Gastrocnemius medialis (tissue), 4 donors: ENCODE measurements at places on chromosomes 2 and 18. TPM values are rescaled to one million over a fixed set of nuclear protein-coding genes. Genes with fewer than 3 reads are reported as not detected.

DNA sequence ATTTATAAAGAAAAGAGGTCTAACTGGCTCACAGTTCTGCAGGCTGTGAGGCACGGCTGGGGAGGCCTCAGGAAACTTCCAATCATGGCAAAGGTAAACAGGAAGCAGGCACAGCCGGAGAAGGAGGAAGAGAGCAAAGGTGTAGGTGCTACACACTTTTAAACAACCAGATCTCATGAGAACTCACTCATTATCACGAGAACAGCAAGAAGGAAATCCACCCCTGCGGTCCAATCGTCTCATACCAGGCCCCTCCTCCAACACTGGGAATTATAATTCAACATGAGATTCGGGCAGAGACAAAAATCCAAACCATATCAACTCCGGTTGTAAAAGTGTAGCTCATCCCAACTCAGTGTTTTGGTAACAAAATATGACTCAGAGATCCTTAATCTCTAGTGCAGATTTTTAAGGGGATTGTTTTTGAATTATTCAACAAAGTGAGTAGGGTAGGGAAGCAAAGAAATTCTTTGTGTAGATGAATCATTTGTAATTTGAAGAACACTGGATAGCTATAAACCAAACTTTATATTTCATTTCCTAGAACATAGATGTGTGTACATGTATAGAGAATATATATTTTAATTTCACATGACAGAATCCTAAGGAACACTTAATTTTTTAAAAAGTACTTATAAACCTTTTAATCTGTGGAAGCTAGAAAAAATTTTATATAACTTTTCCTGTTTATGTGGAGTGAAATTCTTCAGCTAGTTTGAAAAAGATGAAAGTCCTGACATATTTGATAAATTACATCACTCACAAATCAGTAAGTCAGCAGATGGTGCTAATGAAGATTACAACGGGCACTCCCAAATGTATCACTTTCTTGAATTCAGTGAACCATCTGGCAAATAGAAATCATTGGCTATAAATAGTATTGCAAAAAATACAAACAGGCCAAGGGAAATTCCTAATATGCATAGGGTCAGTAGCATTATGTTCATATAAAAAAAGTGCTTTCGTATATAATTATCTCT lies 130.1 kb downstream of the OLA1 start:
- H3K4me3 ChIP-seq = no peak overlapping the region
- H3K4me1 ChIP-seq = no peaks in the 10 kb centered on the region
- H3K36me3 ChIP-seq = no peaks in the 10 kb centered on the region
- H3K27me3 ChIP-seq = no peaks in the 10 kb centered on the region
- DNase-seq = no peak
- H3K27ac ChIP-seq = no peak overlapping the region

OTOF gene
- not detected for total RNA-seq

SNED1 gene
- total RNA-seq = 16.4 TPM

TCF7L1 gene
- 1.1 TPM for total RNA-seq

GRCh38 chr2:172578054-172578453 lies 22.2 kb downstream of the PDK1 start:
- DNase-seq = no peak
- H3K4me3 ChIP-seq = no peak overlapping the region
- no peaks in the 10 kb centered on the region for H3K4me1 ChIP-seq
- no peak overlapping the region for H3K27ac ChIP-seq

DNA sequence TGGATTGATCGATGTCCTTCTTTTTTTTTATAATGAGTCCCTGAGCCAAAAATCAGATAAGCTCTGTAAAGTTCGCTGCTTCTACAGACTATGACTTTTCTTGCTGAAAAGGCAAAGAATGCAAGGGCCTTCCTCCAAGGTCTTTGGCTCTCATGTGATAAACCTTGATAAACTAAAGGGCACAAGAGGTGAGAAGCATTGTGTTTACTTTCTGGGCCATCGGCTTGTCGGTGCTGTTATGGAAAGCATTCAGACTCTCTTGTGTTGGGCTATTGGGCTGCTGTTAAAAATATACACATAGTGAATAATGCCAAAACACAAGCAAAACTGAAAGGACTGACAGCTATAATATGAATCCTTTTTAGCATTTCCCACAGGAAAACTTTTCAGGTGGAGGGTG lies 472.4 kb upstream of the SPHKAP start:
- H3K27ac ChIP-seq = no peak overlapping the region
- no peaks in the 10 kb centered on the region for H3K36me3 ChIP-seq
- no peak overlapping the region for H3K4me3 ChIP-seq
- peaks cover 5% of the 10 kb centered on the region for H3K4me1 ChIP-seq
- no peak for DNase-seq
- H3K27me3 ChIP-seq = no peaks in the 10 kb centered on the region

DNA sequence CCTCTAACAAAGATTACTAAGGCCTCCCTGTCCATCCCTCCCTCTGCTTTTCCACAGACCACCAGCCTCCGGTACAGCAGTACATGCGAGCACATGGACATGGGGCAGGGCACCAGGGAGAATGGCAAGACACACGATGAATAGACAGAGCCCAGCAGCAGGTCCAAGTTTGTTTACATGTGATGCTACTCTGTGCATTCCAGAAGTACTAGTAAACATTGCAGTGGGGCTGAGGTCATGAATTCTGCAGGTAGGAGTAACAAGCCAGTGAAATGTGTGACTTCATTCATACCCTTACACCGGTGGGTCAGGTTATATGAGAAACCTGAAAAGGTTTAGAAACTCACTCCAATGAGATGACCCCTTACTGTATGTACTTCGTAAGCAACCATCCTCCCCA lies 205.7 kb downstream of the BCL11A start:
- H3K4me1 ChIP-seq = no peaks in the 10 kb centered on the region
- no peak overlapping the region for H3K4me3 ChIP-seq
- H3K36me3 ChIP-seq = no peaks in the 10 kb centered on the region
- no peak for DNase-seq

- no peaks in the 10 kb centered on the region for H3K36me3 ChIP-seq
- no peak overlapping the region for H3K27ac ChIP-seq
- H3K4me1 ChIP-seq = no peaks in the 10 kb centered on the region
- H3K4me3 ChIP-seq = no peak overlapping the region
- no peaks in the 10 kb centered on the region for H3K27me3 ChIP-seq
Measured at GRCh38 chr2:169765523-169765922, 31.9 kb downstream of the KLHL23 start.

DNA sequence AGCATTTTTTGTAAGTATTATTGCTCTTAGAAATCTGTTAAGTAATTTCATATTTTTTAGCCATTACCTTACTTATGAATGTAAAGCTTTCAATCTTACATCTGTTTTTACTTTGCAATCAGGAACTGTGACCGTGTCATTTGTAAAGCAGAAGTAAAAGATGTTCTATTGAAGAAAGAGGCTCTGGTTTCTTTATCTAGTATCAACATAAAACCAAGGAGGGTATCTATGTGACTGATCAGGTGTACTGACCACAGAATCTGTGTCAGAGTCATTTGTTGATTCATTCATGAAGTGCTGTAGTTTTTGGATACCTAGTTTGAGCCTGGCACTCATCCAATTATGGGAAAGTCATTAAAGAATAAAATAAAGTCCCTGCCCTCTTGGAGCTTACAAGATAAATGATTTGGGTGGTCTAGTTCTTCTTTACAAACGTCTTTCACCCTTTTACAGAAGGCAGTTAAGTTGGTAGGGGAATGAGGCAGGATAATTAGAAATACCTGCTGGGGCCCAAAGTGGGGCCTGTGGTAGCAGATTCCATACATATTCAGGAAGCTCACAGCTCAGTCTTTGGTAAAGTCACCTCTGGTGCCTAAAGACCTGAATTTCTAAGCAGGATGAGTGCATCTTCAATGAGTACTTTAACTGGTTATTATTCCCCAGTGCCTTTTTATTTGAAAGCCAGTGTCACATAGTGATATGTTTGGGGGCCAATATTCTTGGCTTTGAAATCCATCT lies 260.6 kb upstream of the NT5C1B start:
- H3K36me3 ChIP-seq = no peaks in the 10 kb centered on the region
- no peak for DNase-seq
- no peak overlapping the region for H3K4me3 ChIP-seq
- H3K27me3 ChIP-seq = no peaks in the 10 kb centered on the region

- no peak for DNase-seq
- no peaks in the 10 kb centered on the region for H3K36me3 ChIP-seq
- no peaks in the 10 kb centered on the region for H3K4me1 ChIP-seq
- H3K4me3 ChIP-seq = no peak overlapping the region
- H3K27ac ChIP-seq = no peak overlapping the region
Measured at GRCh38 chr18:61980355-61980754, 87.5 kb upstream of the RNF152 start.

GRCh38 chr2:84286878-84287277 lies 172.2 kb downstream of the SUCLG1 start:
- H3K27ac ChIP-seq = no peak overlapping the region
- H3K4me1 ChIP-seq = no peaks in the 10 kb centered on the region
- no peak for DNase-seq
- no peak overlapping the region for H3K4me3 ChIP-seq

GRCh38 chr2:238507836-238508235 lies 81.1 kb downstream of the ASB1 start:
- no peaks in the 10 kb centered on the region for H3K27me3 ChIP-seq
- no peaks in the 10 kb centered on the region for H3K4me1 ChIP-seq
- DNase-seq = no peak
- H3K36me3 ChIP-seq = no peaks in the 10 kb centered on the region

- no peaks in the 10 kb centered on the region for H3K27me3 ChIP-seq
- H3K4me1 ChIP-seq = no peaks in the 10 kb centered on the region
- no peak overlapping the region for H3K27ac ChIP-seq
- DNase-seq = no peak
- no peaks in the 10 kb centered on the region for H3K36me3 ChIP-seq
Measured at GRCh38 chr2:113228991-113229716, 49.6 kb downstream of the PAX8 start.

- no peak for DNase-seq
- H3K4me1 ChIP-seq = no peaks in the 10 kb centered on the region
- no peak overlapping the region for H3K27ac ChIP-seq
- no peaks in the 10 kb centered on the region for H3K27me3 ChIP-seq
- no peak overlapping the region for H3K4me3 ChIP-seq
Measured at GRCh38 chr2:37181726-37182684, 6.5 kb downstream of the SULT6B1 start.

- H3K4me3 ChIP-seq = no peak overlapping the region
- H3K4me1 ChIP-seq = no peaks in the 10 kb centered on the region
- H3K27me3 ChIP-seq = no peaks in the 10 kb centered on the region
- DNase-seq = no peak
Measured at GRCh38 chr2:48715956-48716355, 39.6 kb downstream of the LHCGR start.

SCN9A gene
- total RNA-seq = 0.40 TPM

- no peaks in the 10 kb centered on the region for H3K36me3 ChIP-seq
- H3K4me3 ChIP-seq = no peak overlapping the region
- no peak overlapping the region for H3K27ac ChIP-seq
- H3K4me1 ChIP-seq = no peaks in the 10 kb centered on the region
- DNase-seq = no peak
Measured at GRCh38 chr2:234258562-234259141, 208.2 kb downstream of the SPP2 start.

DNA sequence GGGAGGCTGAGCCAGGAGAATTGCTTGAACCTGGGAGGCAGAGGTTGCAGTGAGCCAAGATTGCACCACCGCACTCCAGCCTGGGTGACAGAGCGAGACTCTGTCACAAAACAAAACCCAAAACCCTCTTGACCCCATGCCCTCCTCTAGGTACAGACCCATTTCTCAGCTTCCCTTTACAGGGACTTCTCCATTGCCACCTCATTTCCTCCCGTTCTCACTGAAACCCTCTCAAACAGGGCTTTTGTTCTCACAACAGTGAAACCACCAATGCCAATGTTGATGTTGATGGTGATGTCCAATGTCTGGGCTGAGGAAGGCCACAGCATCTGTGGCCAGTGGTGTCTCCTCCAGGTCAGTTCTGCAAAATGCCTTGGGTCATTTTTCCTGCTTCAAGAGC lies 69.0 kb upstream of the ZCCHC2 start:
- H3K27me3 ChIP-seq = no peaks in the 10 kb centered on the region
- no peaks in the 10 kb centered on the region for H3K36me3 ChIP-seq
- no peak overlapping the region for H3K4me3 ChIP-seq
- H3K4me1 ChIP-seq = peaks cover 29% of the 10 kb centered on the region
- H3K27ac ChIP-seq = no peak overlapping the region

GRCh38 chr2:80050246-80050645 lies 254.3 kb downstream of the LRRTM1 start:
- no peaks in the 10 kb centered on the region for H3K36me3 ChIP-seq
- no peak overlapping the region for H3K4me3 ChIP-seq
- no peak overlapping the region for H3K27ac ChIP-seq
- no peaks in the 10 kb centered on the region for H3K27me3 ChIP-seq
- no peaks in the 10 kb centered on the region for H3K4me1 ChIP-seq

DNA sequence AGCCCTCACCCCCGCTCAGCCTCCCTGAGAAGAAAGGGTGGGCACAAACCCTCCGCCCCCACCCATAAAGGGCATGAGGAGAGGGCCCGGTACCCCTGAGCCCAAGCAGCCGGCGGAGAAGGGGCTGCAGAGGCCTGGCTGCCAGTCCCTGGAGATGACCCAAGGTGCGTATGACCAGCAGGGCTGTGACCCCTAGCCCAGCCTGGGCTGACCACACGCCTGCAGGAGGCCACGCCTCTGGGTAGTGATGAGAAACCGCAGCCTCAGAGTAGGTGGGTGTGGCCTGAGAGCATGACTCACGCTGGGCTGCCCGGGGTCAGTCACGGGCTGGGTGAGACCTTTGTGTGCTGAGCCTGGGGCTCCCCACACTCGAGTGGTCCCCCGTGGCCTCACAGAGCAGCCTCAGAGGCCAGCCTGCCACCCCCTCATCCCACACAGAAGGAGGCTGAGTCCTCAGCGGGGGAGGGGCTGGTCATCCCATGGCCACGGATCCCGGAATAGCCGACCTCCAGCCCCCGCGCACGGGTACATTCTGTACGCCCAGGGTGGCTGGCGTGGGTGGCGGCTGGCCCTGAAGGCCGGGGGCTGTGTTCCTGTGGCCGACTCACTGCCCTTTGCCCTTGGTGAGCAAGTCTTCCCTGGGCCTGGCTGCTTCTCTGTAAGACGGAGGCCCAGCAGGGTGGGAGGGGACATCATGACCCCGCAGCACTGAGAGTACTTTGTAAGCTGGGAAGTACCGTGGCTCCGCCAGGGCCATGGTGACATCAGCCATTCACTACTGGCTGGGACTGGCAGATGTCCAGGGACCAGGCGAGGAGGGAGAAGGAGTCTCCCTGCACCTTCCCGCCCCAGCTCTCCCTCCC lies 110.8 kb upstream of the OTOS start:
- peak overlapping the region; percentile 95 for H3K27ac ChIP-seq
- peaks cover 43% of the 10 kb centered on the region for H3K4me1 ChIP-seq
- no peaks in the 10 kb centered on the region for H3K27me3 ChIP-seq
- no peaks in the 10 kb centered on the region for H3K36me3 ChIP-seq
- peak; percentile 97 for DNase-seq

ASXL2 gene
- 24.5 TPM for total RNA-seq

- no peak overlapping the region for H3K4me3 ChIP-seq
- no peaks in the 10 kb centered on the region for H3K36me3 ChIP-seq
- peaks cover 9% of the 10 kb centered on the region for H3K4me1 ChIP-seq
- DNase-seq = no peak
- H3K27ac ChIP-seq = no peak overlapping the region
Measured at GRCh38 chr2:20966061-20966595, 77.7 kb downstream of the APOB start.

GRCh38 chr18:36771245-36771644 lies 57.6 kb downstream of the TPGS2 start:
- peaks cover 4% of the 10 kb centered on the region for H3K4me1 ChIP-seq
- H3K27ac ChIP-seq = no peak overlapping the region
- no peak overlapping the region for H3K4me3 ChIP-seq
- DNase-seq = no peak

STARD6 gene
- total RNA-seq = not detected
